Amygdala (tissue), 56 donors: ENCODE measurements at places on chromosomes 3 and 15.

DNA sequence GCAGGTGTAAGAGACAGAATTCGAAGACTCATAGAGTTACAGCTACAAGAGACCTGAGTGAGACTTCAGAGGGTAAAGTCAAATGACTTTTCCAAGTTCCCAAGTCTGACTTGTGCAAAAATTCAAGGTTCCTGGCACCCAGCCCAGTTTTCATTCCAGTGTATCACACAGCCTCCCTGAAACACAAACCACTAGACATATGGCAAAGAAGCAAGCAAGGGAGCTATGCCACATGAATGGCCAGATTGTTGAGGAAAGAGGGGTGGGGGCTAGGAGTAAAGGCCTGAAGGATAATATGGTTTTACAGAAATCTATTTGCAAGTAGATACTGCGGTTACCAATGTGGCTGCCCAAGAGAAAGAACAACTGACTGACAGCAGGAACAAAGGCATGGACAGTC, 301.2 kb downstream of the MECOM start:
- DNase-seq, result no peak

DNA sequence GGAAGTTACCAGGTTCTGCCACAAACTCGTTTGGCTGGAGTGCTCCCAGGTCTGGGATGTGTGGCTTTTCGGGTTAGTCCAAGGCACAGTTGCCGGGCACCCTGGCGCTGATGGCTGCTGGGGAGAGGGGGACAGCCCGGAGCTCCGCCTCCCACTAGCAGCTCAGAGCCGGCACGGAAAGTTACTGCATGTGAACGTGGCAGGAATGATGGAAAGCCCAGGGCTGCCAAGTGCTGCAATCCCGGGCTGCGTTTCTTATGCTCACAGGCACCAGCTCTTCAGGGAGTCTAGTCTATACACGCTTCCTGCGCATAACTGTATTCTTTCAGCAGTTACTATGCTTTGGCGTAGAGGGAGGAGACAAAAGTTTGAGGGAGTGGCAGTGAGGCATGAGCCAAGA, 141.8 kb upstream of the ICE2 start:
- no peak for DNase-seq

GRCh38 chr3:56119575-56120349, 348.5 kb downstream of the ERC2 start:
- no peak for DNase-seq

DNA sequence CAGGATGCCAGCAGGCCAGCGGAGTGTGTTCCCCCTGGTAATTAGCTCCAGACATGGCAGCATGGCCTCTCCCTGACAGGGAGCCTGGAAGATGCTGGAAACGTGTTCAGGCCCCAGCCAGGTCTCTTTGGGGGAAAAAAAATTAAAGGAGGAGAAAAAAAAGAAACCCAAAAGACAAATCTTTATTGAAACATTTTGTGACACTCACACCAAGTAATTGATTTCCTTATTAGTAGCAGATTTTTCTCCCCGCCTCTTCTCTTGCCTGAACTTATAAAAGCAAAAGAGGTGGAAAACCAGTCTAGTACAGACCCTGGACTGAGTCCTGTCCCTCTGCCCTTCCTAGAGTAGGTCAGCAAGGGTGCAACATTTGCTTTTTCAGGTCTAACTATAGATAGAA, 42.7 kb upstream of the SMAD6 start:
- DNase-seq, result no peak

GRCh38 chr15:74380361-74381189, 13.1 kb upstream of the CYP11A1 start:
- no peak for DNase-seq

DNA sequence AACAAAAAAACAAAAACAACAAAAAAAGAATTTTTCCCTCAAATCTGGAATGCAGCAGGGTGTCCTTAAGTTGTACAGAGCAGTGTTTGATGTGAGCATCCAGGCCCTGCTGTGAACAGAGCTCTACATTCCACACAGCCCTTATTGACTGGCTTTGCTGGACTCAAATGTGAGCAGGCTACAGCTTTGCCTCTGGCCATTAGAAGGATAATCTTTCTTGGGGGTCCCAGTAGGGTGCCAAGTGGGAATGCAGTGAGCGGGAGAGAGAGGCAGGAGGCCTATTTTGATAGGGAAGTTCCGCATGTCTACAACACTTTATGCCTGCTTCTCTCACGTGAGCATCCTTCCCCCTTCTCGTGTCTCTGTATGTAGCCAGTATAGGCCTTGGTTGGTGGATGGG, 34.4 kb upstream of the TPRG1 start:
- DNase-seq, result no peak

GRCh38 chr15:68431792-68432401, at the start of gene ITGA11:
ITGA11 (minus strand) TSS chr15:68432163; CDS start chr15:68432066, 97 bp downstream.
- DNase-seq, result no peak

GRCh38 chr3:64003589-64003988, 19.7 kb downstream of the PSMD6 start:
- DNase-seq, result no peak

GRCh38 chr3:10770981-10771380, 45.0 kb upstream of the SLC6A11 start:
- DNase-seq, result no peak

DNA sequence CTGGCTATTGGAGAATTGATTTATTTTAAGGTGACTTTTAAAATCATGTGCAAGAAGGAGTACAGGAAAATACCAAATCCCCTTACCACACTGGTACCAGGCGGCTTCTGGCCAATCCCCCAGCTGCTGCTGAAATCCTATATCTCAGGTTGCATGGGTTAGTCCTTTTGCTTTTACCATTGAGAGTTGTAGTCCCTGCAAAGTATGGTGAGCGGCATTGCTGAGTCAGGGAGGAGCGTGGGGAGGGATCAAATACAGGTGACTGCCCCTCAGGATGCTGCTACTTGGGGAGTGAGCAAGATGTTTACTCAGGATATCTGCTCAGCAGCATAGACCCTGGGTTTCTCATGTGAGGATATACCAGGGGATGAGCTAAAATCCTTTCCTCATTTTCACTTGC, 131.9 kb upstream of the STAC start:
- no peak for DNase-seq

GRCh38 chr3:114640126-114640525, 346.3 kb downstream of the TIGIT start:
- DNase-seq, result no peak

- no peak for DNase-seq
These were observed 17.9 kb upstream of the EHD4 start for GRCh38 chr15:41990243-41990605.

- no peak for DNase-seq
These were observed 42.0 kb downstream of the MYO1E start for GRCh38 chr15:59330649-59331048.

GRCh38 chr3:126858887-126859286, 124.0 kb upstream of the PLXNA1 start:
- no peak for DNase-seq

- DNase-seq, result no peak
These were observed 1.3 kb downstream of the PSMD2 start for GRCh38 chr3:184300378-184300720.

GRCh38 chr3:106275592-106275991, 406.8 kb upstream of the CBLB start:
- no peak for DNase-seq

DNA sequence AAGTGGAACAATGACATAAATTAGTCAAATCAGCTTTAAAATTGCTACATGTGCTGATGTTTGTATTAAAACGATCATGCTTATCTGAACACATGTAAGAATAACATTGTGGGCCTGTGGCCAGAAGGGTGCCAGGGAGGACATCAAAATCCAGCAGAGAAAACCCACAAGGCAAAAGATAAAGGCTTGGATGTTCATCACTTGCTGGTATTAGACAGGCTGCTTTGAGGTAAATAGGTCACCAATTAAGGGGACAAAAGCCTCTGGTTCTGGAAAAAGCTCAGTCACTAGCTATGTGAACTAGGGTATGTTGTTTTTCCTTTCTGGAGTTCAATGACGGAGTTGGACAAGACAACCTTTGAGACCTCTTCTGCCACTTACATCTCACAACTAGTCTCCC, 74.4 kb upstream of the TMEM108 start:
- no peak for DNase-seq

- no peak for DNase-seq
These were observed 72.0 kb upstream of the LSAMP start for GRCh38 chr3:116517308-116517707.

GRCh38 chr3:186588632-186589031, 18.1 kb downstream of the DNAJB11 start:
- DNase-seq, result no peak

DNA sequence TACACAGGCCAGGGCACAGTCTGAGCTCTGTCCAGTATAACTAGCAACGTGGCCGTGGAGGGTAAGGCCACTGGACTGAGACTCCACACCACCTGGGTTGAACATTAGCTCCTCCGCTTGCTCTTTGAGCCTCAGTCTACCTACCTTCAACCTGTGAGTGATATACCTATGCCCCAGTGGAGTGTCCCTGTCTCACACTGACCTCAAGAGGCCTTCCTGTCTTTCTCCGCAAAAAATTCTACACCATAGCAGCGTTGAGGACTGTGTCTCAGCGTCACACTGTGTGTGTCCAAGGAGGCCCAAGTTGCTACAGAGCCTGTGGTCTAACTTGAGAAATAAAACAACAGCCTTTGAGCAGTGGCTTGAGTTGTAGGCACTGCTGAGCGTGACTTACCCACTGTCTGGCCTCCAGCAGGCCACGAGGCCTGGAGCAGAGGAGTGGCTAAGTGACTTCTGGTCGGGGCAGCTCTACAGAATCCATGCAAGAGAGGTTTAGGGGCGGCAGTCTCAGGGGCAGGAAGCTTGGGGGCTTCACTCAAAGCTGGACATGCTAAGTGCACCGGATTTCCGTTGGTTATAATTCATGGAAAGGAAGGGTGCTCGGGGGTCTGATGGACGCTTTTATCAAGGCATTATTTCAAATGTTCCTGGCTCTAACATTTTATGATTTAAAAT, 2.0 kb upstream of the MGLL start:
- no peak for DNase-seq

DNA sequence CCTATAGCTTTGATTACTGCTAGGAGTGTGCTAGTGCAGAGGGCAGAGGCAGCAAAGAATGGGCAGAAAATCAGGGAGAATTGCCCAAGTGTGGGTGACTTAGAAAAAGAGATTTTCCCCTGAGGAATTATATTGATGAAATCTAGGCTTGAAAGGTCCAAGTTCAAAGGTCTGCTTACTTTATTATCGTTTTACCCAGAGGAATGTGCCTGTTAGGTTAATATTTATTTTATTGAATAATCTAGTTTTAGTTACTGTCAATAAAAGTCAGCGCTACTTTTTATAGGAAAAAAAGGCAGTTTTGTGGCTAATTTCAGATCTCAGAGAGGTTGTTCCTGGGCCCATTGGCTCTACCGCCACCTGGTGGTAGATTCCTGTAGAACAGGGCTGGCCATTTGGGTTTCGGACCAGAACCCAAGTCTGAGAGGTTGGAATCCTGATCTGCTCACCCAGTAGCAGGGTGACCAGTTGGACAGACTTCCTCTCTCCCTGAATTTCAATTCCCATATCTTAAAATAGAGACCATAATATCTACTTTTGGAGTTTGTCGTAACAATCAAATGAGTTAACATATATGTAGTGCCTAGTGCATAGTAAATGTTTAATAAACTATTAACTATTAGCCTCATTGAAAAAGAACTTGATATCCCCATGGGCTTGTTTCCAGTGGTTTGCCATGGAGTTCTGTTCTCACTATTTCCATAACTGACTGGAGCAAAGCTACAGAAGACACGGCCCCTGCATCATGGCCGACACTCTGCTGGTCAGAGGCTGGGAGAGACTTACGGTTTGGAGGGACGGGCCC, 62.7 kb upstream of the ZNF148 start:
- peak; percentile 31 for DNase-seq

- DNase-seq, result no peak
These were observed 15.6 kb downstream of the FRMD4B start for GRCh38 chr3:69370156-69370883.

GRCh38 chr15:91304786-91305185, 204.7 kb downstream of the SV2B start:
- DNase-seq, result no peak

- no peak for DNase-seq
These were observed 287.6 kb upstream of the TBL1XR1 start for GRCh38 chr3:177484926-177485325.

GRCh38 chr15:66882251-66883020, 180.4 kb downstream of the SMAD6 start:
- no peak for DNase-seq

- no peak for DNase-seq
These were observed 136.5 kb downstream of the PLCH1 start for GRCh38 chr3:155608228-155608920.

GRCh38 chr3:105771392-105771791, 97.4 kb downstream of the CBLB start:
- no peak for DNase-seq

DNA sequence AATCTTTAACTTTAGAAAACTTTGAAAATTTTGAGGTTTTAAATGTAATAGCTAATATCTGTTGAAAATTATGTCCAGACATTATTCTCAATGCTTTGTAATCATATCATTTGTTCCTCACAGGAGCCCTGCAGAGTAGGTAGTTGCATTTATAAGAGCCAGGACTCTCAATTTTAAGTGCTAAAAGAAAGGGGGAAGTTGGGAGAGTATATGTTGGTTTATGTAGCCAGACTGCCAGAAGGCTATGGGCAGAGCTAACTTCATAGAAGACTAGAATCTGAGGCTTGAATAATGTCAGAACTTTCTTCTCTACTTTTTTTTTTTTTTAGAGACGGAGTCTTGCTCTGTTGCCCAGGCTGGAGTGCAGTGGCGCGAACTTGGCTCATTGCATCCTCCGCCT, 9.1 kb downstream of the VPS8 start:
- DNase-seq, result no peak

- no peak for DNase-seq
These were observed 806.3 kb upstream of the ARPP21 start for GRCh38 chr3:34832865-34833508.

- DNase-seq, result no peak
These were observed 53.6 kb downstream of the SETMAR start for GRCh38 chr3:4356546-4357410.

GRCh38 chr3:192916371-192917027, 1.2 kb downstream of the MB21D2 start:
- DNase-seq, result no peak

GRCh38 chr3:157594413-157594812, 91.2 kb upstream of the VEPH1 start:
- DNase-seq, result no peak

DNA sequence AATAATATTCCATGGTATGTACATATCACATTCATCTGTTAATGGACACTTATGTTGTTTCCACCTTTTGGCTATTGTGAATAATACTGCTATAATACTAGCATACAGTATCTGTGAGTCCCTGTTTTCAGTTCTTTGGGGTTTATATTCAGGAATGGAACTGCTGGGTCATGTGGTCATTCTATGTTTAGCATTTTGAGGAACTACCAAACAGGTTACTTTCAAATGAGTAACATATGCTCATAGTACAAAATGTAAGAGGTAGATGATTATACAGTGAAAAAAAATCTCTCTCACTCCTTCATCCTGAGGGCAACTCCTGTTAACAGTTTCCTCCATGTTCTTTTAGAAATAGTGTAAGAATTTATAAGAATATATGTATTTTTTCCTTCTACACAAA, 162.2 kb downstream of the PLD1 start:
- no peak for DNase-seq
